ENCODE measurements at places on chromosomes 11 and 22. TPM values are rescaled to one million over a fixed set of nuclear protein-coding genes. Genes with fewer than 3 reads are reported as not detected.

DNA sequence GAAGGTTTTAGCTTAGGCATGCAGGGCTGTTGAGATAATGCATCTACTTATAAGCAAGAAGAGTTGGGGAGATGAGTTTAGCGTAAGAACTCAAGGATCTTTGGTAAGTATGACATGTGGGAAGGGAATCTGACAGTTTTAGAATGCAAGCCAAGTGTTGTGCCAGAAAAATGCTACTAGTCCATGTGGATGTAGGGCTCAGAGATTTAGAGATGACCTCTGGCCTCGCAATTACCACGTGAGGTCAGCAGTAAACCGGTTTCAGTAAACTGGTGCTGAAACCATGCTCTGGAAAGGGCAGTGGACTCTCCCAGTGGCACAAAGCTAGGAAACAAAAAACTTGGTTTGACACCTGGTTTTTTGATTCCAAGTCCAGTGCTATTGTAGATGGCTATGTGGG is 18.9 kb downstream of the MRPL16 start:
- DNase-seq: no peak

OR51B4 gene
- not detected for total RNA-seq

DNA sequence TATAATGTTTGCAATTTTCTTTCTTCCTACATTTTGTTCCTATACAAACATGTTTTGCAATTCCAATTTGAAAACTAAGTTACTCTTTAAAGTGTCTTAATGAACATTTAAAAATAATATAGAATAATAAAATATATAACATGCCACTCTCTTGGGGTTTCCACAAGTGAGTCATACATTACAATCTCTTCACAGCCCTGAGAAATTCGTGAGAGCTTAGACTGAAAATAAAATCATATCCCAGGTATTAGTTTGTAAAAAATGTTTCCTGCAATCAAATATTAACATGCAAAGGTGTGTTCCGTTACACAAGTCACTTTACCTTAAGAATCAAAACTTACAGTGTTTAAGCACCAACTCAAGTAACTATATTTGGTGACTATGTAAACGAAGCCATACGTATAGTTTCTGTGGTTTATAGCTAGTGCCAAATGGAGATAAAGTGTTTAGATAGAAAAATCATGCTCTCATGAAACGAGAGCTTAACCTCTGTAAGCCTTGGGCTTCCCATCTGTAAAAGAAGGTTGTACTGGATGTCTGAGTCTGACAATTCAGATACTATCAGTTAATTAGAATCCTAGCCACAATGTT is 253.6 kb upstream of the ANO3 start:
- DNase-seq: no peak

- no peak for DNase-seq
Measured at GRCh38 chr11:65307298-65308229, 7.1 kb upstream of the CDC42EP2 start.

DNA sequence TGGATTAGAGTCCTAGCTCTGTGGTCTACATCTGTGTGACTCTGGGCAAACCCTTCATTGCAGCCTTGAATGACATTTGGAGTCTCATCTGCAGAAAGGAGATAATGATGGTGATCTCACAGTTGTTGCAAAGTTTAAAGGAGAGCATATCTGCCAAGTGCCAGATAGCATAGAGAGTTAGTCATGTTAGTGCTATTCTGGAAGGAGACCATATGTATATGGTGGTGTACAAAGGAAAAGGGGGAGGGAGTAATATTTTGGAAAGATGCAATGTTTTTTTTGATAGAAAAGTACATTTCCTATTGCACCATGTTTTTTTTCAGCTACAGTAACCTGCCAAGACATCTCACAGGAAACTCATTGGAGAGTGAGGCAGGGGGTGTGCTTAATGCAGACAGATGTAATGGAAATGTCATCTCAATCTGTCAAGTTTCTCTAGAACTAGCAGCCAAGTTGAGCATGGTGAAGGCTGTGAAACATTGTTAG is 92.1 kb upstream of the NARS2 start:
- no peak for DNase-seq

GRCh38 chr22:49398115-49398514 is 429.6 kb downstream of the BRD1 start:
- DNase-seq: peak; percentile 68

GRCh38 chr11:15034687-15035267 is 38.6 kb upstream of the CALCB start:
- DNase-seq: no peak

OR8D1 gene
- total RNA-seq: not detected

VWA5A gene
- 24.5 TPM for total RNA-seq

DNA sequence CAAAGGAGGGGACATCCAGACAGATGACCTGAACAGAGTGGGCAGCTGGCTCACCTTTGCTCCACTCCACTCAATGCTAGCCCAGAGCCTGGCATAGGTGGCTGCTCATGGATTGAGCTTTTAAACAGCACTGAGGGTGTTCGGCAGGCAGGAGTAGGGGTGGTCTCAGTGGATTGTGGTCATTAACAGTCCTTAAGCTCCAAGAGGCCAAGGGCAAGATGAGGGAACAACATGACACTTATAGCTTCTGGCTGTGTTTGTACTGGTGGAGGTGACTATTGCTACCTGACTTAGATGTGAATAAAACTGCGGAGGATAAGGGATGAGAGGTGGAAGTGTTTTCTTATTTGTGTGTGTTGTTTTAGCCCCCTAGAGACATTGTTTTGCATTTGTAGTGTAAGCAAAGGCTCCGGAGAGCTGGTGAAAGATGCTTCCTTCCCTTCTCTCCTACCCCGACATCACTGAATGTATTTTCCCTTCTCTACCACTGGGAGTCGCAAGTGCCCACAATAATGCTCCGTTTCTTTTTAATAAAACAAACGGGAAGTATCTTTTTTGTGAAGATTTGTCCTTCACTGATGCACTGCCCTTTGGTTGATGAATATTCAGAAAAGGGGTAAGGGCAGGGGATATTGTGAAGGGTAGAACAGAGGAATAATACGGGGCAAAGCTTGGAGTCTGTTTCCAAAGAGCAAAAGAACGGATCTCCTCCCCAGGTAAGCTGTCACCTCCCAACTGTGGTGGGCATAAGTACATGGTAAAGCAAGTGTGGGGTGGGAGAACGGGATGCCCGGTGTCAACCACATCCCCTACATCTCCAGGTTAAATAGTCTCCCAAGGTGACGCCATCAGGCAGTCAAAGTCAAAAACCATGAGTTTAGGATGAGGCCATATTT is 27.5 kb upstream of the MTNR1B start:
- no peak for DNase-seq

DNA sequence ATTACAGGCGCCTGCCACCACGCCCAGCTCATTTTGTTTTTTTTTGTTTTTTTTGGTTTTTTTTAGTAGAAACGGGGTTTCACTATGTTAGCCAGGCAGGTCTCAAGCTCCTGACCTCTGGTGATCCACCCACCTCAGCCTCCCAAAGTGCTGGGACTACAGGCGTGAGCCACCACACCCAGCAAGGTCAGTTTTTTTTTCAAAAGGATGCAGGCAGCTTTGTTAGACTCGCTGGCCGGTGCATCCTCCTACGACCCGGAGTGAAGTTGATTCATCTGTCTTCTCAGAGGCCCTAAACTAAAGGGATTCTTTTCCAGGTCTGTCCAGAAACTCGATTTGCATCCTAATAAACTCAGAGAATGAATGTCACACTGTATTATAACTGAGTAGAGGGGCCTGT is 182.3 kb downstream of the DBX1 start:
- no peak for DNase-seq

GRCh38 chr22:43424666-43425630 is 13.1 kb downstream of the MPPED1 start:
- DNase-seq: no peak

DNA sequence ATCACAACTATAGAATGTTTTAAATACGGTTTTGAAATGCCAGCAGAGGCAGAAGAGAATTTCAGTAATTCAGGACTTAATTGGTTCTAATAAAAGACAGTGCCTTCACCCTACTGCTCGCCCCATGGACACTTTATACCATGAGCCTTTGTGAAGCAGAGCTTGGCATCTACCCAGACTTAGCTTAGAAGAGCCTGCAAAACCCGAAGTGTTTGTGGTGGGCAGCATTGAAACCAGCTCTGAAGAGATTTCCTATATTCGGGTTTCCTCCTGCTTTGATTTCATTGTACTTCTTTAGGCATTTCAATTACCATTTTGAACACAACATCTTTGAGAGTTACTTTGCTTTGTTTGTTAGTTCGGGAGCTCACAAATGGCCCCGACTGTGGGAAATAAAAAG is 185.1 kb upstream of the MTNR1B start:
- no peak for DNase-seq

GRCh38 chr11:77127235-77127911 is 673 bp upstream of the MYO7A start:
- DNase-seq: peak; percentile 68

- peak; percentile 92 for DNase-seq
Measured at GRCh38 chr11:44568658-44569473, 3.4 kb downstream of the CD82 start.

B3GAT3 gene
- 26.7 TPM for total RNA-seq

DNA sequence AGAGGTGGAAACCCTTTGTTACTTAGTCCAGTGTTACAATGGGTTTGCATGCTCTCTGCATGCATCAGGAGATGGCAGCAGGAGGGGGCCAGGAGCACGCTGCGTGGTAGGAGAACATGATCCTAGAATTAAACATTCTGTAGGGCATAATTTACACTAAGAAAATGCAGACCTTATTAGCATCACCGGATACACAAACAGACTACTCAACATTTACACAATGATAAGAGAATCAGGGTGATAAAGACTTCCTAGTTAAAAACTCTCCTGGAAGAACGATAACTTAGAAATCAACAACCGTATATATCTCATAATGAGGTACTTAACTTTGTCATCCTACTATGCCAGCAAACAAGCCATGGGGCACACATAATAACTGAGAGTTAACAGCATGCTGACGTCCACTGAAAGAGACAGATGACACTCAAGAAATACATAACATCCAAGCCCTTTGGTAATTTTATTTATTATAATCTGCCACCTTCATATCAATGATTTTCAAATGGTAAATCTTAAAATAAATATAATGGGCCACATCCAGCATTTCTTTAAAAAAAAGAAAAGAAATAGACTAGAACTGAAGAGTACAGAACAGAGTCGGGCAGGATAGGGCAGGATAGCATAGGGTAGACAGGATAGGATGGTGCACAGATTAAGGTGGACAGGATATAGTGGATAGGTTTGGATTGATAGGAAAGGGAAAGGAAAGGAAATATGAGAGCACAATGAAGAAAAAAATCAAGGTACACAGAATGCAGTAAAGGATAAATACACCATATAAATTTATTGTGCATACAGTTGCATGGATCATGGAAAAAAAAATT is 27.5 kb downstream of the CADM1 start:
- no peak for DNase-seq

AIFM3 gene
- total RNA-seq: 3.8 TPM

DNA sequence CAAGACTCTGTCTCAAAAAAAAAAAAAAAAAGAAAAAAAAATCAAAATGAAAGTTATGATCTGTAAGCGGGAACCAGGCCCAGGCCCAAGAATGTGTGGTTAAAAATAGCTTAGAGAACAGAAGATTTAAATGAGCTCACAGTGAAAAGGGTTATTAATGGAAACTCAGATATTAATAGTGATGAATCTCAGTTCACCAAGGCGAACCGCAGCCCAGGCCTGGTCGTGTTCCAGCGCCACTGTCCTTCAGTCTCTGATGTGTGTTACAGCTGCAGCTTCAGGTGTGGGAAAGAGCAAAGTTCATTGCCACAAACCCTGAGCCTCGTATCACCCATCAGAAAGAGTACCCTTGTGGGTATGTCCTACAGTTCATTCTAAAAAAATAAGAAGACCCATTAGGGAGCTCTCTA is 107.1 kb downstream of the GAB2 start:
- peak; percentile 86 for DNase-seq

DNA sequence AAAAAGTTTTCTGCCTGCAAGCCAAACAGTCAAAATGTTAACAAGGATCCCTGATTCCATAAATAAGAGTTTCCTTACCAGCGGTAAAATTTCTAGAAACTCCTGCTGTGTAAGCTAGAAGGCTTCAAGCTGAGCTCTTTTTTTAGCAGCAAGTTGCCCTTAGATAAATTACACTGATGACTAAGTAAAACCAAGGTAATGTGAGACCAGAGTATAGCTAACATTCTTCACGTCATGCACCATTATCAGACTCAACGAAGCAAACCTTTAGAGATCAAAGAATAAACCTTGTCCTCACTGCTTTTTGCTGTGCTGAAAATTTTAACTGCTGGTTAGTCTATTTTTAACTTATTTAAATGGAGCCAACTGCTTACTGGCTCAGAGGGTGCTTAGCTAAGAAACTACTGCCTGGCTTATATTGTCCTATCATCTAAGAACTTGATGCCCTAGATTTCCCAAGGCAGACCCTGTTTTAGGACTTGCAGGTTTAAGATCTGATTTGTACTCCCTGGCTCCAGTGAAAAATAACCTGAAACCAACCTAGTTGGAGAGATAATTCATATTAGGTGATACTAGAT is 900.7 kb downstream of the JRKL start:
- DNase-seq: no peak

TIMM10 gene
- 40.0 TPM for total RNA-seq

ELMOD1 gene
- total RNA-seq: 0.33 TPM

OR4A16 gene
- total RNA-seq: not detected

GRCh38 chr11:78922859-78923625 is 348.4 kb upstream of the NARS2 start:
- DNase-seq: no peak

DNA sequence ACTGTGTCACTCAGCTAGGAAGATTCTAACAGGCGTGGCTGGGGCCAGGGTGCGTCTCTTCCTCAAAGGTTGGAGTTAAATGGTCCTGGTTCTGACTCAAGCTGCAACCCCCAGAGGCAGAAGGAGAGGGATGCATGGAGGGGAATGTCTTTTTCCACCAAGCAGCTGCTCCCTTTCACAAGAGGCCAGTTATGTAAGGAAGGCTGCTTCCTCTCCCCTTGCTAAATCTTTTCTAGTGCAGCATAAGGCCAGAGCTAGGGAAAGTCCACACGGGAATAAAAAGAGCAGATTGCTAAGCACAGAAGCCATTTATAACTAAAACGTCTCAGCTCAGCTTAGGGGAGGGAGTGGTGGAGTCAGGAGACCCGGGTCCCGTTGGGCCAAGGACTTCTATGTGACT is 10.0 kb downstream of the PVALB start:
- DNase-seq: no peak

GRCh38 chr11:70616938-70617654 is 218.8 kb downstream of the CTTN start:
- DNase-seq: no peak
